ENCODE measurements at places on chromosomes 13 and 19.

- DNase-seq = no peak
Observed at GRCh38 chr13:38537051-38537450, 149.8 kb upstream of the FREM2 start.

DNA sequence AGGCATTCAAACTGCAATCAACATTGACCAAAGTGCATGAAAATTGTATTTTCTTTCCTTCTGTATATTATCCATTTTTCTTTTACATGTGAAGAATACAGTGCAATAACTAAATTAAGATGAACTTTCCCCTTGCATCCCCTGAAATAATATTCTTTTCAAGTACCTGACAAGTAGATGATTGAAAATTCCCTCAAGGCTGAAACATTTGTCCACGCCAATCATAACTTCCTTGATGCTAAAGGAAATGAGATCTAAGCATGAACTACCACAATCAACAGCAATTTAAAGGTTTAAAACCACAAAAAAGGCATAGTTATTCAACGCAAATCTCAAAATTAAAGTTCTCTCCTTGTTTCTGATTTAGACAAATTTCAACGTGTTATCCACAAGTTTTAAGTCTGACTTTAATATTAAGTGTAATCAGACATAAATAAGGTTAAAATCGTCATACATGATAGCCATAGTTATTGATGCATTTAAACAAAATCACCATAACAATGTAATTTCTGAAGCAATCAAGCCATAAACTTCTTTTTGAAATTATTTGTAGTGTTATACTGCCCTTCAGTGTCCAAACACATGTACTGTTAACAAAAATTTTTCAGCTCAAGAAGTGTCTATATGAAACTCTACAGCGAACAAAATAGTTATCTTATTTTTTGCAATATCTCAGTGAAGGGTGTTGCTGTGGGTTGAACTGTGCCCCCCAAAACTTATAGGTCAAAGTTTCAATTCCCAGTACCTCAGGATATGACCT, 169.5 kb downstream of the DCLK1 start:
- no peak for DNase-seq

- DNase-seq = no peak
Observed at GRCh38 chr13:95480131-95480545, 72.4 kb upstream of the CLDN10 start.

GRCh38 chr13:93180356-93180969, 46.1 kb upstream of the GPC6 start:
- DNase-seq = no peak

- no peak for DNase-seq
Observed at GRCh38 chr13:114285166-114285808, 3.9 kb downstream of the UPF3A start.

GRCh38 chr19:48772503-48772953, 17.2 kb downstream of the FGF21 start:
- no peak for DNase-seq

GRCh38 chr13:114096031-114096485, 36.4 kb downstream of the RASA3 start:
- DNase-seq = no peak

- no peak for DNase-seq
Observed at GRCh38 chr19:19279853-19280252, 6.8 kb upstream of the TM6SF2 start.

DNA sequence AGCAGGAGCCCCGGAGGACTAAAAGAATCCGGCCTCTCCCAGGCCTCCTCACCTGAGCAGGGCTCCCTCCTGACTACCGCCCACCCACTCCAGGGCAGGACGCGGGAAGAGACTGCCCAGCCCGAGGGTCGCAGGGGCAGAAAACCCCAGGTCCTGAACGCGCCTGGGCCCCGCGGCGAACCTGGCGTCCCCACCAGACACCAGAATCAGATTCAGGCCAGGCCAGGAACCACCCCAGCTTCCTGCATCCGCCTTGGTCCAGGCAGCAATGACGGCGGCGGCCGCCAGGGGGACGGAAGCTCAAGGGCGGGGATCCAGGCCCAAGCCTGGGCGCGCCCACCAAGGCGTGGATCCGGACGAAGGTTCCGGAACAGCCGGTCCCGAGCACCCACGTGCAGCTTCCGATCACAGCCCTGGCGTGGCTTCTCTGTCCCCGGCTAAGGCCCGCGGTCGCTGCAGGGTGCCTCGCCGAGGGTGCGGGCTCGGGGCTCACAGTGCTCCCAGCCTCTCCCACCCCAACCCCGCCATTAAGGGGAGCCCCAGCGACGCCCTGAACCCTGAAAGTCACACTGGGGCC, 3.6 kb downstream of the LGALS7 start:
- peak; percentile 91 for DNase-seq

DNA sequence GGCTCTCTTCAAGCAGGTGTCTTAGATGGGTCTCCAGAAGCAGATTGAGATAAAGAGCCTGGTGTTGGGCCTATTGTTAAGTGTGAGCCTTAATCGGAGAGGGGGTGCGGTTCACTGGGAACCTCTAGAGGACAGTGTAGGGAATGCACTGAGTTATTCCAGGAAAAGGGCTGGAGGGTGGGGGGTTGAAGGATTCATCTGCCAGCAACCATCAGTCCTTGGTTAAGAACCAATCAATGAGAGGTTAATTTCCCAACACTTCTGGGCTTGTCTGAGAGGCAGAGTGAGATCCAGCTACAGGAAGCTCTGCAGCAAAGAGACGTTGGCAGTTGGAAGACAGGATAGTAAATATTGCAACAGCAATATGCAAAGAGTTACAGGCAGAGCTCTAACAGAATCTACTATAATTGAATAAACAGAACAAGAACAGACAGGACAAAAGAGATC, 28.7 kb downstream of the CYP4F2 start:
- no peak for DNase-seq

DNA sequence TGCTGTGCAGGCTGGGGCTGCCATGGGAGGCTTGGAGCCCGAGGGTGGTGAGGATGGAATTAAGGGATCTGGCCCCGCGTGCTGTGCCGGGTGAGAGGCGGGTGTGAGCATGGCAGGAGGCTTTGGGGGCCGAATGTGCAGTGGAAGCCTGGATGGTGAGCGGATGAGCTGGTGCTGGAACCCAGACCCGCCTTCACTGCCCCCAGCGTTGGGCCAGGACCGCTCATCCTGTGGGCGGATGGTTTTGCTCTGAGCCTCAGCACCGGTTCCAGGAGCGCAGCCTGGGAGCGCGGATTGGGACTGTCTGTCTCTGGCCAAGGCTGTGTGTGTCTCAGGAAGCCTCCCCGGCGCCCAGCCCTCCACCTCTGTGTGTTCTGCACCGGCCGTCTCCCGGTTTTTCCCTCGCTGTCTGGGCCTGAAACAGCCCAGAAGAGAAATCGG, 16.7 kb downstream of the KDM4B start:
- no peak for DNase-seq

- DNase-seq = no peak
Observed at GRCh38 chr19:49953416-49953815, 7.6 kb downstream of the SIGLEC11 start.

- no peak for DNase-seq
Observed at GRCh38 chr13:99610702-99611289, 109.5 kb downstream of the TM9SF2 start.

GRCh38 chr13:42272804-42273175, 838 bp downstream of the AKAP11 start:
- DNase-seq = no peak

DNA sequence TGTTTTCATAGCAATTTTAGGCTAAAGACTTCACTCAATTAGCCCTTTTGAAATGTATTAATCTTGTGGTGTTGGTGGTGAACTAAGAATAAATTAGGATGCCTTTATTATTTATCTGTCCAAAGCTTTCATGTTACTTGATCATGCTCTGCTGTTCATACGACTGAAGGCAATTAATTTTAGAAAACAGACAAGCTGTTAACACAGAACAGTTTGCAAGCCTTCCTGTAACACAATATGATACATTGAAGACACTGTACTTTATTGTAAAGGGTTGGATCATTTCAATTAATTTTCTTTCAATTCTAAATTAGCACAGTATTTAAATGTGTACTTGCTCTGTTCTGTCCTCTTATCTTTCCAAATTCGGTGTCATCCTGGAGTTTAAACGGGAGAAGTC, 794.3 kb upstream of the MIR17HG start:
- DNase-seq = no peak

DNA sequence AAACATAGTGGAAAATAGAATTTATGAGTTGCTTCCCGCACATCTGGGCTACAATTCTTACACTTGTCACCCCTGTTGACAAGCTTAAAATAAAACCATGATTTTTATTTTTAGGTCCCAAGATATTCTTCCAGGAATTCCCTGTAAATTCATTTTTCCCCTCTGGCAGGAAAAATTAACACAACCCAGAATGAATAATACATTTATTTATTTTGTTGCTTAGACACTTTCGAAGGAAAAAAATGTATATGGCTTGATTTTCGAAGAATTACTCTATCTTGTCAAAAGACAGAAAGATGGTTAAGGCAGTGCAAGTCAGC, 74.4 kb downstream of the LHFPL6 start:
- no peak for DNase-seq

DNA sequence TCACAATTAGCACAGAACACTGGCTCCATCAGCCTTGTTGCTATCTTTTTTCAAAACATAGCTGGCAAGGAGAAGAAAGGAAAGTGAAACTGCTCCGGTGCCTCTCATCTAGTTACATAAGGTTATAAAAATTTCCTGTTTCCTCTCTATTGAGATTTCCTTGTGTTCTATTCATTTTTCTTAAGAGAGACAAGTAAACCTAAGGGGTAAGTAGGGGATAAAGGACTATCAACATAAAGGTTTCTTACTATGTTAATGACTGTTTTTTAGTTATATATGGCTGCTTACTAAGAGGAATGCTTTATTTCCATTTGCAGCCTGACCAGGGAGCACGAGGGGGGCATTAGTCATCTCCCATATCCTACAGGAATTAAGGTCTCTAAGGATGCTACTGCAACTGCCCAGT, 73.2 kb upstream of the MLNR start:
- no peak for DNase-seq

GRCh38 chr13:110431425-110432294, 124.6 kb downstream of the COL4A2 start:
- DNase-seq = no peak

GRCh38 chr13:95073747-95074311, 227.4 kb downstream of the ABCC4 start:
- no peak for DNase-seq

DNA sequence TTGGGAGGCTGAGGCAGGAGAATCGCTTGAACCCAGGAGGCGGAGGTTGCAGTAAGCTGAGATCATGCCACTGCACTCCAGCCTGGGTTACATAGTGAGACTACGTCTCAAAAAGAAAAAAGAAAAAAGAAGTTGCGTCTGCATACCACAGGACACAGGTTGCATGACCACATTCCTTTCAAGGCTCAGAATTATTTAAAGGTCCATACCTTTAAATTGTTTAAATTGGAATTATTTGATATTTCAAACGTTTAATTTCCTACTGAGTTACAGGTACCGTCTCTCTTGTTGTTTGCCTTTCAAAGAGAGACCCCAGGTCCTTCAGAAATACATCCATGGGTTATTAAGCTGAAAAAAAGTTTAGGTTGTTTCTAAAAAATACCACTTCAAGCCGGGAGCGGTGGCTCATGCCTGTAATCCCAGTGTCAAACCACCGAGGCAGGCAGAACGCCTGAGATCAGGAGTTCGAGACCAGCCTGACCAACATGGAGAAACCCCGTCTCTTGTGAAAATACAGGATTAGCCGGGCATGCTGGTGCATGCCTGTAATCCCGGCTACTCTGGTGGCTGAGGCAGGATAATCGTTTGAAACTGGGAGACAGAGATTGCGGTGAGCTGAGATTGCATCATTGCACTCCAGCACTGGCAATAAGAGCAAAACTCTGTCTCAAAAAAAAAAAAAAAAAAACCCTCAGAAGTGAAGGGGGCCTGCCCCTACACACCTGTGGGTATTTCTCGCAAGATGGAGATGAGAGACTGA, 18.6 kb downstream of the ZNF816 start:
- no peak for DNase-seq

DNA sequence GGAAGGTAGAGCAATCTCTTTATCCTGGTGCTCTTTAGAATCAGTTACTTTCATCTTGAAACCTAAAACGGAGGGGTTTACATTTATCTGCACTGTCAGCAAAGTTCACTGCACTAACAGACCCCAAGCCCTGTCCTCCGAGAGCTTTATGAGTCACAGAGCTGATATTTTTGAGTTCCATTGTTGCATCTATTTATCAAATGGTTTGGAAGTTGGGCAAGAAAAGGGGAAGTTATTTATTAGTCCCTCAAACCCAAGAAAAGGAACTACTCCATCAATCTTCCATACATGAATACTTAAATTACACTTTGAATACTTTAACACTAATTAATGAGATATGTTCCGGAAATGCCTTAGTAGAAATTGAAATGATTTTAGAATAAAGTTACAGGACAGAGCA, 55.5 kb downstream of the EDNRB start:
- DNase-seq = no peak

- DNase-seq = no peak
Observed at GRCh38 chr19:13018035-13018914, 23.0 kb downstream of the NFIX start.

- DNase-seq = no peak
Observed at GRCh38 chr19:51333836-51334460, 8.0 kb downstream of the VSIG10L start.

GRCh38 chr19:29269641-29270040, 56.7 kb upstream of the UQCRFS1 start:
- no peak for DNase-seq

GRCh38 chr13:97001636-97002035, 7.4 kb upstream of the OXGR1 start:
- DNase-seq = no peak

- no peak for DNase-seq
Observed at GRCh38 chr13:33281951-33282595, 3.5 kb downstream of the STARD13 start.

DNA sequence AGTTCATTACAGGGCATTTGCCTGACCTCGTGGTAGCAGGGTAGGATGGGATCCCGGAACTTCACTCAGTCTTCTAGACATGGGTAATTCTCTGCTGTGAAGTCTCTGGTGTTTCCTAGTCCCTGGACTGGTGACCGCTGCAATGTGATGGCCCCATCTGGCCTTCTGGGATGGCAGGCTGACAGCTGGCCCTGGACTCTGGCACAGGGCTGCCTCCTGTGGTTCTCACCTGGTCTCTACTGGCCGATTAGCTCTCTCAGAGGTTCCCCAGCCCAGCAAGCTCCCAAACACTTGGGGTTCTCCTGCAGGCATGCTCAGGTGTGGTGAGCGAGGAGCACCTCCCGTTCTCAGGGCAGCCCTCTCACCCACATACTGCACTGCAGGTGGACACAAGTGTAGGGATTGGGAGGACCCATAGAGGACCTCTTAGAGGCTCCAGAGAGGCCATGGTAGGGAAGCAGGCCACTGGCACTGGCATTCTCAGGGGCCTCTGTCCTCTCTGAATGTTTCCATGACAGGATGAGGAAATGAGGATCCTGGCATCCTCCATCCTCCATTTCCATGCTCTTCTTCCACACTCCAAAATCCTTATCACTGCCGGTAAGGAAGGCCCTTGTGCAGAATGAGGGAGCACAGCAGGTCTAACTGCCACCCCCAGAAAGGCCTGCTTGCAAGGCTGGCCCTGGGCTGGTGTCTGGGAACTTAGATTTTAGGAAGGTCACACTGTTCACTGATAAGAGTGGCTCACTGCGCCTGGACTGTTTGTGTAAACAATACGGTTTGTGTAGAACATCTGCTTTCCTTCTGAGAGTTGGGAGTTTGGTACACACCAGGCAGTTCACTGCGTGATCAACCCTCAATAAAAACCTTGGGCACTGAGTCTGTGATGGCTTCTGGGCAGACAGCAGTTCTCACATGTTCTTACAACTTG, 31.5 kb upstream of the FARP1 start:
- DNase-seq = no peak

GRCh38 chr13:20182231-20182846, 10.4 kb downstream of the GJB2 start:
- no peak for DNase-seq

- DNase-seq = no peak
Observed at GRCh38 chr19:20416661-20417060, 148.9 kb downstream of the ZNF737 start.
